ENCODE measurements at places on chromosomes 7 and 10. TPM values are rescaled to one million over a fixed set of nuclear protein-coding genes. Genes with fewer than 3 reads are reported as not detected.

Gene ZNF727
- 0.54 TPM for total RNA-seq

Gene CALHM3
- total RNA-seq = not detected

Gene MRC1
- total RNA-seq = 8.1 TPM

Gene HOXA10
- 17.3 TPM for total RNA-seq

Gene SGCE
- 3.7 TPM for total RNA-seq

Gene PDGFA
- total RNA-seq = 5.8 TPM

Gene FOXP2
- 29.8 TPM for total RNA-seq

Gene KNDC1
- not detected for total RNA-seq

Gene PRSS2
- total RNA-seq = 191 TPM

Gene KCNH2
- total RNA-seq = 2.4 TPM

Gene ATP6V0A4
- not detected for total RNA-seq

Gene CCDC136
- 1.9 TPM for total RNA-seq

Gene PDE1C
- 3.6 TPM for total RNA-seq

Gene ZNF212
- total RNA-seq = 24.2 TPM

Gene CPN1
- total RNA-seq = not detected

Gene RNF148
- total RNA-seq = 0.95 TPM

Gene AKR1C8
- 0.53 TPM for total RNA-seq

Gene CTBP2
- 83.8 TPM for total RNA-seq

Gene CFAP46
- not detected for total RNA-seq

Gene MSMB
- not detected for total RNA-seq

Gene LRRC18
- not detected for total RNA-seq

Gene LRMDA
- 23.1 TPM for total RNA-seq

Gene TEX47
- not detected for total RNA-seq

Gene AGR2
- total RNA-seq = 282 TPM

Gene METTL2B
- total RNA-seq = 23.3 TPM

Gene NDUFB8
- 153 TPM for total RNA-seq

Gene LOXL4
- 1.7 TPM for total RNA-seq

Gene KIAA1549
- 3.4 TPM for total RNA-seq

Gene GTF2I
- total RNA-seq = 168 TPM

Gene TMEM140
- total RNA-seq = 39.6 TPM

Data from Peyer's patch (tissue), 4 donors.